Stimulated activated CD8-positive, alpha-beta memory T cell treated with anti-CD3 and anti-CD28 coated beads, Interleukin-4, amount 100 ng/mL, for 24 hours (primary cell): ENCODE measurements at places on chromosomes 2 and 18.

DNA sequence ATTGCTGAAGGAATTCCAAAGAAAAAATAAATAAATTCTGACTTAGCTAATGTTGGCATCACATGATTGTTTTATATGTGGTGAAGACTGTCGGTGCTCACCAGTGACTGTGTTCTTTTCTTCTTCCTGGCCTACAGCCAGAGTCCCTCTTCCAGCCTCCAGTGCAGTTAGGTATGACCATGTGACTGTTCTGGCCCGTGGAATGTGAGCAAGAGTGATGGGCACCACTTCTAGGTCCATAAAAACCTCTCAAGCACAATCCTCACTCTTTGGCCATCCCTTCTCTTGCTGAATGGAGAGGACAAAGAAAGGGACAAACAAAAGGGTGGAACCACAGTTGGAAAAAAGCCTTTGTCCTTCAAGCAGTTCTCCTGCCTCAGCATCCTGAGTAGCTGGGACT is 39.0 kb upstream of the BMPR2 start:
- DNase-seq, result no peak

DNA sequence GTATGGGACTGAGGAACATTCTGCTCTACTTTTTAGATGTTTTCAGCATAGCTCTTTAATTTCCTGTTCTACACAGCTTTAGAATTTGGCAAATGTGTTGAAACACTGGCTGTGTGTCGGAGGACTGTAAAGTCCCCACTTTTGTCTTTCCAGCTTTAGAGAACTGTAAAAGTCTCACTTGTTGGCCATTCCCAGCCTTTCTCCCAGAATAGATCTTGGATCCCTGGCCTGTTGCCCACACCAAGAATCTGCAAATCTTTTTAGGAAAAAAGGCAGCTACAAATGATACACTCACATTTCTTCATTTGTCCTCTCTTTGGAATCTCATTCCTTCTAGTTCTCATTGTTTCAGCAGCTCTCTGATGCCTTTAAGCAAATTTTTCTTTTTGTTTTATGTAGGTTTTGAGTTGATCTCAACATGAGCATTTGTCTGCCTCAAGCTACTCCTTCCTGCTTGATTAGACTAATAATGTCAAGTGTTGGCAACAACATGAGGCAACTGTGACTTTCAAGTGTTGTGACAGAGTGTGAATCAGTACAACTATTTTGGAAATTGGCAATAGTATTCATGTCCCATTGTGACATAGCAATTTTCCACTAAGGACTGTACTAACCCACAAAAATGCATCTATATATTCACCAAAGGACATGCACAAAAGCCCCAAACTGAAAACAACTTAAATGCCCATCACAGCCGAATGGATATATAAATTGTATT is 610.8 kb downstream of the EPHA4 start:
- no peak for DNase-seq

DNA sequence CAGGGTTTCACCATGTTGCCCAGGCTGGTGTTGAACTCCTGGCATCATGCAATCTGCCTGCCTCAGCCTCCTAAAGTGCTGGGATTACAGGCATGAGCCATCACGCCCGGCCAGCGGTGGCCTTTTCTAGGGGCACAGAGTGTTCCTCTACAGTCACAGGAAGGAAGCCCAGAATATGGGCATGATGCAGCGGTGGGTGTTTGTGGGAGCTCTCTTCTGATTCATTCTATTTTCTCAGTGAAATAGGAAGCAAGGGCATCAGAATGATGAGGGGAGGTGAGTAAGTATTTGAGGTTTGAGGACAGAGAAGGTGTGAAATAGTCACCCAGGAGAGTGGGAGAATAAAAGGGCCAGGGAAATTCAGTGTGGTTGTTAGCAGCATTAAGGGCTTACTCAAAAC is 70.3 kb upstream of the PSME4 start:
- DNase-seq, result peak; percentile 56

DNA sequence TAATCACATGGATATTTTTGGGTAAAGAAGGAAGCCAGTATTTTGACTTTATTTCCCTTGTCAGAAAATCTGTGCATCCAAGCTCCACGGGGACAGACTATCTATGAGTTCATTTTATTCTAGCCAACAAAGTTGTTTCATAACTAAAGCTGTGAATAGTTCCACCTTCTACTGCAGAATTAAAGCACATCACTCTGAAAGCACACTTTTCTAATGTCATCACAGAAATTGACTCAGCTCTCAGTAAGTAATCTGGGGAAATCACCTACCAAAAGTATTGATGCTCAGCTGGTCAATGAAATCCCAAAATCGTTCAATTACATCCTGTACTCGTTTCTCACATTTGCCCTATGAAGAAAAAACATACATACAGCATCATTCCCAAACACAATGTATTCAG is 19.1 kb downstream of the IAH1 start:
- DNase-seq, result no peak

DNA sequence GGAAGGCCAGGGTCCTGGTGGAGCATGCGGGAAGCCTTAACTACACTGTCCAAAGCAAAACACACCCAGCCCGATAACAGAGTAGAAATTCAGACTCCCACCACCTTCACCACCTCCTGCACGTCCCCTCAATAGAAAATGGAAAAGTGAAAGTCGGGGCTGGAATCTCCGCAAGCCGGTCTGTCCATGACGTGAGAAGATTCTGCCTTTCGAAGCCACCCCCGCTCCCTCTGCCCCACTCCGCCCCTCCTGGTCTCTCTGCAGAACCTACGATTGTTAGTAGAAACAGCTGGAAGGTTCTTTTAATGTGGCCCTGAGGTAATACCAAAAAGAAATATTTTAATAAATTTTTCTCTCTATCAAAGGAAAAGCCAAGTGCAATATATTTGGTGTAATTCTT is 116.4 kb downstream of the GBX2 start:
- DNase-seq, result no peak

- DNase-seq, result no peak
Observed at GRCh38 chr2:65746931-65747675, 314.7 kb upstream of the SPRED2 start.

DNA sequence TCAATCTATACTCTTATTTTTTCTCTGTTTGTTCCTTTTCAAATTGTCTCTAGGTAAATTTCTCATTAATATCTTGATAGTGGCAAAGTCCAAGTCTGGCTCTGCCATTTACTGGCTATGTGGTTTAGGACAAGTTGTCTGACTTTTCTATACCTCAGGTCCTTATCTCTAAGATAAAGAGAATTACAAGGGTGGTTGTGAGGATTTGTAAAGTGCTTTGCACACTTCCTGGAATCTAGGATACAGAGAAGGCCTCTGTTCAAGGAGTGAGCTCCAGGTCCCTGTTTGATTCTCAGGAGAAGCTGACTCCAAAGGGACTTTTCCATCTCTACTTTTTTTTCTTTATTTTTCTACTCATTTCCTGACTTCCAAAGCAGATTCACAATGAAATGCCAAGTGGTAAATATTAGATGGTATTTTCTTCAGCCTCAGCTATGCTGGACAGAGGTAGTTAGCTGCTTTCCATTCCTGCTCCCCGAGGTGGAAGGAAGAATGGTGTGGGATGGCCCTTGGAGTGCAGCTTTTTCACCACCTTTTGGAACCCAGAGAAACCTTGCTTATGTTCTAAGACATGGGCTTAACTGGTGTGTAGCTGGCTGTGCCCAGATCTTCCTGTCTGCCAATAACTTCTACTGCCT is 90.5 kb downstream of the GALNT1 start:
- DNase-seq, result no peak

- no peak for DNase-seq
Observed at GRCh38 chr2:41779888-41780287, 267.9 kb upstream of the PKDCC start.

GRCh38 chr2:217437290-217437870 is 565.4 kb downstream of the TNS1 start:
- no peak for DNase-seq
